ENCODE measurements at places on chromosomes 6 and 20.

DNA sequence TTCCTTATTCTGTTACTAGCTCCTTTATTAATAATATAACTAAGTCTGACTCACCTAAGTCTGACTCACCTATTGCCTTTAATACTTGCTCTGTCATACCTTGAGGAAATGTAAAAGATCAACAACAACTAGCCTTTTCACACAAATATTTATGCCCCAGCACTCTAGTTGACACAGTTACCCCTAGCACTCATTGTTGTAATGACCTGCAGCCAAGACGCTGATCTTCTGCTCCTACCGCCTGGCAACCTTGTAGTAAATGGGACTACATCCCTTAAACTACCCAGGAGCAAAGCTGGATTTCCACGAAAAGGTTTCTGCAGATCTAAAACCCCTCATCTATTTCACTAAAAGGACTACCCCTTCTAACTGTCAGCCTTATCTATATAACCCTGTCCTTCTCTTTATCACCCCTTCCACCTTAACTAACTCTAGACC lies 90.0 kb downstream of the PLG start:
- no peak for DNase-seq

GRCh38 chr6:57257911-57258541 lies 35.9 kb upstream of the RAB23 start:
- no peak for DNase-seq

DNA sequence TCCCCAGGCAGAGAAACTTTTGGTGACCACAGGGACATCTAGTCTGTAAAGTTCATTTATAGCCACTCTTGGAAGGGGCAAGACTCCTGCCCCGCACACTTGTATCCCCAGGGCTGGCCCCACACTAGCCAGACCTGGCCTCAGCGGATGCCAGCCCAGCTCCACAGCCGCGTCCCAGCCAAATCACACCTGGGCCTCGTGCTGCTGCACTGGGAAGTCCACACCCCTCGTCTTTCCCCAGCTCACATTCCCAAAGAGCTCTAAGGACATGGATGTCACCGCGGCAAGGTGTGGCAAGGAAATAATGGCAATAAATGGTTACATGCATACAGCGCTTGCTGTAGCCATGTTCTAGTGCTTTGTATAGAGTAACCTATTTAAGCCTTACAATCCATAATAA lies 8.6 kb downstream of the IP6K3 start:
- DNase-seq = no peak

- DNase-seq = no peak
Observed at GRCh38 chr6:17964633-17965032, 22.8 kb downstream of the KIF13A start.

DNA sequence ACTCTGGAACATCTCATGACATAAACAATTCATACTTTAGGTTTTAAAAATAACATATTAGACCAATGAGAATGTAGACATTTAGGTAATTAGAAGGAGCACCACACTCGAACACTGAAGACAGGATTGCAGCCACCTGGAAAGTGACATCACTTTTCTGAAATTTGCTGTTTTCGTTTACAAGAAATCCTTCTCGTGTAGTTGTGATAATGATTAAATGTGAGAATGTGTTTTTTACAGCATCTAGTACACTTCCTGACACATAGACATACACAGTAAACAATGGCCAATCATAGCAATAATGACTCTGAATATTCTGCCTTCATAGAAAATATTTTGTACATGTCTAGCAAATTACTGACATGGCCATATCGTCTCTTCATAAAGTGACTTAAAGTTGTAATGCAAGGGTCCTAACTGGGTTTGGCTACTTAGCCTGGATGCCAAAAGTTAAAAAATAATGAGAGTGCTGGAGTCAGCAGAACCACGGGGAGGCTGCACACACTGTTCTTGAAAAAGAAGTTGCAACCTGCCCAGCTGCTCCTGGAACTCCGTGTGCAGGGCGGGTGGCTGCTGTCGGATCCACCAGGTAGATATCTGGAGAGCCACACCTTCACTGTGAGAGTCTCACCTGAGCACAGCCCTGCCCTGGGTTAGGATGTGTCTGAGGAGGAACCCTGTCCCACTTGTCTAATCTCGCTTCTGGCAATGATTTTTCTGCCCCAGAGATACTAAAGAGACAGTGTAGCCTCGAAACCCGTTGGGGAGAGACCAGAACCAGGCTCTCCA lies 212.9 kb downstream of the QKI start:
- no peak for DNase-seq

DNA sequence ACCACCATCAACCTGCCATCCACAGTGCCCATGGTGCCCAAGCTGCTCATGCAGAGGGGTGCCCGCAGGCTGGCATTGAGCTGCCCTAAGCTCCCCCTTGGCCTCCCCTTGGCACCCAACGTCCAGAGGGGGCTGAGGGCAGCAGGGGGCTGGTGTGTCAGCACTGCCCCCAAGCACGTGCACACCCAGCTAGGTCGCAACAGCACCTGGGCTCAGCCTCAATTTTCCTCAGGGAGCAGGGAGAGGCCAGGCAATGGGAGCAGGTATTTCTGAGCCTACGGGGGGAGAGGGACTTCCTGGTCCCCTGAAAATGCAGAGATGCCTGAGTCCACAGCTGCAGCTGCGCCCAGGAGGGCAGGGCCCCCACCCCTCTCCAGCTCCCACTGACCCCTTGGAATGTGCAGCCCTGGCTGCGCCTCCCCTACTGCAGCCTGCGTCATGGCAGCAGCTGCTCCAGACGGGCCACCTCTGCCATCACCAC lies 204.2 kb downstream of the ANKRD60 start:
- no peak for DNase-seq

GRCh38 chr6:15608396-15608795 lies 54.4 kb downstream of the DTNBP1 start:
- DNase-seq = peak; percentile 53

DNA sequence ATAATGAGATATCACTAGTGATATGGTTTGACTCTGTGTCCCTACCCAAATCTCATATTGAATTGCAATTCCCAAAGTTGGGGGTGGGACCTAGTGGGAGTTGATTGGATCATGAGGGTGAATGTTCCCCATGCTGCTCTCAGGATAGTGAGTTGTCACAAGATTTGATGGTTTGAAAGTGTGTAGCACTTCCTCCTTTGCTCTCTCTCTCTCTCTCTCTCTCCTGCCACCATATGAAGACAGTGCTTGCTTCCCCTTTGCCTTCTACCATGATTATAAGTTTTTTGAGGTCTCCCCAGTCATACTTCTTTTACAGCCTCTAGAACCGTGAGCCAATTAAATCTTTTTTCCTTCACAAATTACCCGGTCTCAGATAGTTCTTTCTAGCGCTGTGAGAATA lies 1002.0 kb upstream of the ADGRB3 start:
- no peak for DNase-seq

DNA sequence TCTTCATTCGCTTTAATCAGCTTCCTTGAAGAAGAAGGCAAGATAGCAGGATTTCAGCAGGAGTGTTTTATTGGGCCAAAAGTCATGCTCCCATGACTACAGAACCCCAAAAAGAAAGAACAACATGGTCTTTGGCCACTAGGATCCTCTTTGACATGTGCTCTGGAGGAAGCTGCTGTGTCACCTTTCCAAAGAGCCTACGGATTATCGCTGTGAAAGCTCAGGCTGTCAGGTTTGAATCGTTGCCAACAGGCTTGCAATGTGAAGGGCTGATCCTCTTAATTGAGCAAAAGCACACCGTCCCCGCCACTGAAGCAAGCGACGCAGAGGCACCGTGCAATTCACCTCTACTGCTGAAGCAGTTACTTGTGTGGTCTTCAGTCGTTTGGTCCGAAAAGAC lies 29.0 kb downstream of the MYLIP start:
- DNase-seq = no peak

DNA sequence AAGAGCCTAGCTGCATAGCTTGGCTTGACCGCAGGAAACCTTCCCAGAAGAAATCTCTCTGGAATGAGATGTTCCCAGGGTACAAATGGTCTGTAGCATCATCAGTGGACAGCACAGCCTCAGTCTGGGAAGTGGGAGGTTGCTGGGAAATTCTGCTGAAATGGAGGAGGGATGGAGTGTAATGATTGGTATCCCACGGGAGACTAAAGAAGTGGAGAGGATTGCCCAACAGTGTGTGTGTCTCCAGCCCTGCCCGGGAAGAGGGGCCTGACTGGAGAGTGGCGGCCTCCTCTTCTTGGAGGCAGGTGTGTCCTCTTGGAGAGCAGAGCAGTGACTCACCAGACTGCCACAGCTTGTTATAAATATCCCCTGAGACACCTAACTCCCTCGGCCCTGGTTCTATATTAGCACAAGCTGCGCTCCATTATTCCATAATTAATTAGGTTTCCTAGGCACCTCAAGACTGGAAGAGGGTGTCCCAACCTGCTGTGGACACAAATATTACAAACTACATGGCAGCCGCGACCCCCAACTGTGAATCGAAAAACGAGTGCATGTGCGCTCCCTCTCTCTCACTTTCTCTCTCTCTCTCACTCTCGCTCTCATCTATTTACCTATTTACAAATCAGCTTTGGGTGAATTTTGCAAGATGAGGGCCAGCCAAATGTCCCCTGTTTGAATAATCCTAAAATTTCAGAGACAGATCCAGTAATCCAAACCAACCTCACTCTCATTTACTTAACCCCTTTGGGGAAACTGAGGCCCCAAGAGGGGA lies 68.8 kb downstream of the FGD2 start:
- no peak for DNase-seq

- DNase-seq = no peak
Observed at GRCh38 chr6:2641044-2641725, 109.5 kb downstream of the MYLK4 start.

GRCh38 chr6:69106511-69106910 lies 471.4 kb downstream of the ADGRB3 start:
- DNase-seq = no peak

GRCh38 chr6:14932485-14933182 lies 313.2 kb upstream of the JARID2 start:
- DNase-seq = no peak

DNA sequence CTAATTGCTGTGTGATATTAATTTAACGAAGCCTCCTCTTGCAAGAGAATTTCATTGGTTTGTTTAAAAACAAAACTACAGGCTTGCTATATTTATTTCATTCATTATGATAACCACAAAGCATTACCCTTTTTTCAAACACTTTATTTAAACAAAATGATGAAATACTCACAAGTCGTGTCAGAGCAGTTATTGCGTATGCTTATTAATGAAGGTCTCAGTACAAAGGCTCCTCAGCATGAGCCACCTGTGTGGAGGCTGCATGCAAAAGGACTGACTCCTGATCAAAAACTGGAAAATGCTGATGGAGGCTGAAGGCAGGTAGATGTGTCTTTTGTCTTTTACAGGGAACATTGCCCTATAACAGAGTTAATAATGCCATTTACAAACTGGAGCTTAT lies 130.5 kb downstream of the CRYBG1 start:
- DNase-seq = no peak

- no peak for DNase-seq
Observed at GRCh38 chr6:16816891-16817290, 55.6 kb upstream of the ATXN1 start.

- DNase-seq = no peak
Observed at GRCh38 chr6:53240139-53240538, 91.5 kb upstream of the GCM1 start.

DNA sequence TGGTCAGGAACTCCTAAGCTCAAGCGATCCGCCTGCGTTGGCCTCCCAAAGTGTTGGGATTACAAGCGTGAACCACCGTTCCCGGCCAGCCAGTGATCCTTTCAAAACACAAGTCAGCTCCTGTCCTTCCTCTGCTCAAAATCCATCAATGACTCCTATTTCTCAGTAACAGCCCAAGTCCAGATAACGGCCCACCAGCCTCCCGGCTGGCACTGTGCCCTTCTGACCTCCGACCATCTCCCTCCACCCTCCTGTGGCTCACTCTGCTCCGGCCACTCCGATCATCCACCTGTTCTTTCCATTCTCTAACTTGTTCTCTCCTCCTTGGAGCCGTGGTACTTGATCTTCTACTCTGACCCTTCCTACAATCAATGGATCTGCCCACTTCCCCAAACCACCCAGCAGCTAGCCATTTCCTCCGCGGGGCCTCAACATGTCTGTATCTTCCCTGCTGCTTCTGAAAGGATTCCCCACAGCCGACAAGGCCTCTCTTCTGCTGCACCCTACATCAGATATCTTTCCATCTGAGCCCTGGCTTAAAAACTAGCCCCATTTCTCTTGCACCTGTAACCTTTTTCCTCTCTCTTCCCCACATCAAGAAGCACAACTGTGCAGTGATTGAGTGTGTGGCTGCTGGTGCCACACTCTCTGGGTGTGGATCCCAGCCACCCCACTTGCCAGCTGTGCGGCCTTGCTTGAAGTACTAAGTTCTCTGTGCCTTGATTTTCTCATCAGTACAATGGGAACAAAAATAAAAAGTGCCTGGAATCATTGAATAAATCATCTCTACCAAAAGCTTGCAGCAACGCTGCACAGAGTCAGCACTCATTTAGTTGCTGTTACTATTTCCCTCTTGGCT lies 6.1 kb upstream of the ZMYND8 start:
- DNase-seq = no peak

GRCh38 chr6:74764486-74764885 lies 441.4 kb downstream of the COL12A1 start:
- DNase-seq = no peak

DNA sequence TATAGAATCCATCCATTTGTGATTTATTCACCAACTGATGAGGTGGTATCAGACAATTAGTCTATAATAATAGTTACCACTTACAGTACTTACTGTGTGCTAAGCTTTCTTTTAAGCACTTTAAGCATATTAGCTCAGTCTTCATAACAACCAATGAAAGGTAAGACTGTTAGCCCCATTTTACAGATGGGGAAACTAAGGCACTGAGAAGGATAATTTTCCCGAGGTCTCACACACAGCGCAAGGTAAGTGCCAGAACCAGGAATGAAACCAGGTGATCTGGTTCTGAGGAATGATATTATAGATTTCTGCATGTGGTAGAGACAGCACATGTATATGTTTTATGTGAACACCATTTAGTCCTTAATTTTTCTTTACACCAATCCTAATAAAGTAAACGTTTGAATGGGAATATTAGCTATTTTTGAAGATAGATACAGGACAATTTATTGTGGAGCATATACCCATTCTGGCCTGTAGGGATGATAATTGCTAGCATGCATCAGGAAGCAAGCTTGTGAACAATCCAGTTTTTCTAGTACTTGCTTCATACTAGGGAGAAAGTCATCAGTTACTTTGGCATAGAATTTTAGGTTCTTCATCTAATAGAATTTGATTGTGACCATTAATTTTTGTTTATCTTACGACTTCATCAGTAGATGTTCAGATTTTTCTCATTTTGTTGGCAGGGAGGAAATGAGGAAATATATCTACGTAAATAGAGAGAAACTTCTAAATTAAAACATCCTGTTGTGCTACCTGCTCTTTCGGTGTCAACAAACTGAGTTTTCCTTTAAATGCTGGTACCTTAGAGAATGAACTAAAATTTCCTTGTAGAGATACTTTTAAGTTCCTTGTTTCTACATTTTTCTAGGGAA lies 3.0 kb downstream of the YWHAB start:
- no peak for DNase-seq

- no peak for DNase-seq
Observed at GRCh38 chr6:80235647-80236046, 129.2 kb downstream of the BCKDHB start.

- no peak for DNase-seq
Observed at GRCh38 chr6:82178759-82179112, 68.8 kb downstream of the IBTK start.

- no peak for DNase-seq
Observed at GRCh38 chr20:51412333-51412871, 130.1 kb downstream of the NFATC2 start.

- DNase-seq = no peak
Observed at GRCh38 chr20:38883081-38883980, 42.9 kb upstream of the FAM83D start.

- DNase-seq = no peak
Observed at GRCh38 chr6:167513778-167514177, 188.9 kb downstream of the TTLL2 start.
